Right lobe of liver (tissue), 6 donors: ENCODE measurements at places on chromosomes 12 and 14.
A peak's percentile ranks its signal among the peaks of the same experiment; 100 is the strongest.

GRCh38 chr12:127542931-127543330 is 724.0 kb upstream of the TMEM132C start:
- no peak for DNase-seq

- no peak for DNase-seq
These were observed 89.3 kb downstream of the NTN4 start for GRCh38 chr12:95701275-95701674.

DNA sequence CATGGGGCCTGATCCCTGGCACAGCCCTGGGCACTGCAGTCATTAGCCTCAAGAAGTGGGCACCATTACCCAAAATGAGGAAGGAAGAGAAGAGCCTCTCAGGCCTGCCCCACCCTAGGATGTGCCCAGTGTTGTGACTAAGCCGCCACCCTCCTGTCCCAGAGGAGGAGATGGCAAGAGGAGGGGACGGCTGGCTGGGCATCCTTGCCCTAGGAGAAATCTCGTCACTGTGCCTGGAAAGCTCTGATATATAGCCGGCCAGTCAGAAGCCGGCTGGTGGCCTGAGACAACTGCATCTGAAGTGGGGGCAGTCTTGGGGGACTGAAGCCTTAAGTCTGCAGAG is 115.2 kb downstream of the LGMN start:
- DNase-seq, result no peak

DNA sequence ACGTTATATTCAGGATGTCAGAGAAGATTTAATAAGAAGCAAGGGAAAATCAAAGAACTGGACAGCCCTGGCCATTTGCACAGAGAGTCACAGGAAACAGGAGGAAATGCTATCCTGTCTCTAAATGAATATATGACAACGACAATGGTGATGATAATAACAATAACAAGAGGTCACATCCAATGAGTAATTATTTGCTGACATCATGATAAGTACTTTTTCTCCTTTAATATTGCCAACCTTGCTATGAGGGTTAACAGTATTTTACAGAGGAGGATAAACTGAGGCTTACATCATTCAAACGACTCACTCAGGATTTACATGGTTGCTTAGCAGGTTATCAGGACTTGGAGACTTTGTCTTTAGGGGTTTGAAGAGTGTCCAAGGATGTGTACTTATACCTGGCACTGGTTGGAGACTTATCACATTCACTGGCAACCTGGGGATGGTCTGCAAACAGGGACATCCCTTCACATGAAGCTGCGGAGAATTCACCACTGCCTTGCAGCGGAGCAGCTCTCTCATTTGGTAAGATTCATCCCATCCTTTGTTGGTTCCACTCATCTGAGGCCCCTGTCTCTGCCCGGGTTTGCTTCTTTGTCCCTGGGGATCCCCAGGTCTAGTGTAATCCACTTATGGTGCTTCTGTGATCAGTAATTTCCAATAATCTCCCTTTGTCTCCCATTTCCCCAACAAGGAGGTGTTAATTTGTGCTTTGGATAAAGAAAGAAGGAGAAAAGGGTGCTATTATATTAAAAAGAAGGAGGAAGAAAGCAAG is 637.8 kb downstream of the BCL11B start:
- DNase-seq, result no peak

- no peak for DNase-seq
These were observed 1.3 kb downstream of the TMEM116 start for GRCh38 chr12:112011685-112012084.

DNA sequence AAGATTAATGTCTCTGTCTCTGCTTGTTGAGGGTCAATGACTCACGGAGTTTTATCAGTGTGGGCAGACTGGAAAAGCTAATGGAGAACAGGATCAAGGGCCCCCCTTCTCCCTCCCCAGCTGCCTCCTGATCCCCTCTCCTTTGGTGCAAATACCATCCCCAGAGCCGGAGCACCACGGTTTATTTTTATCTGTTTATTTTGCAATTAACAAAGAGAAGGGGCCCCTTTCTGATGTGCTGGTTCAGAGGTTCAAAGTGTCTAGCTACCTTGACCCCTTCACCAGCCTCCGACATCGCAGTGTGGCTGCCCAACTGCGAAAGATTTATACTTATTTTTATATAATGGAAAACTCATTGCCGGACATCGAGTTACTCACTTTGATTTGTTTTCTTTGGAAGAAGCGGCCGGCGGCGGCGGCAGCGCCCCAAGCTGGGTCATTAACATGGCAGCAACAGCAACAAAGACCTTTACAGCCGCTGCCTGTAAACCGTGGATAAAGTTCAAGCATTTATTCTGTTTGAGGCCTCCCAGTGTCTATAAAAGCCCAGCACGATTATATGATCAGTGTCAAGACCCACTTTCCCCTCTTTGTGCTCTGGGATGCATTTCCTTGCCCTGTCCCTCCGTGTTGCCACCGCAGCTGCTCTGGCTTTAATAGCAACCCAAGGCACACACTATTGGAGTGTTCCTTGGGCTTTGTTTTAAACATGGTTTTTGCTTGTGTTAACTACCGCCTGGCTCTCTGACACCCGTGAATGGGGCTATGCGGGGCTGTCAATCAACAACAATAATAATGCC is 47.4 kb upstream of the PARP11 start:
- no peak for DNase-seq

DNA sequence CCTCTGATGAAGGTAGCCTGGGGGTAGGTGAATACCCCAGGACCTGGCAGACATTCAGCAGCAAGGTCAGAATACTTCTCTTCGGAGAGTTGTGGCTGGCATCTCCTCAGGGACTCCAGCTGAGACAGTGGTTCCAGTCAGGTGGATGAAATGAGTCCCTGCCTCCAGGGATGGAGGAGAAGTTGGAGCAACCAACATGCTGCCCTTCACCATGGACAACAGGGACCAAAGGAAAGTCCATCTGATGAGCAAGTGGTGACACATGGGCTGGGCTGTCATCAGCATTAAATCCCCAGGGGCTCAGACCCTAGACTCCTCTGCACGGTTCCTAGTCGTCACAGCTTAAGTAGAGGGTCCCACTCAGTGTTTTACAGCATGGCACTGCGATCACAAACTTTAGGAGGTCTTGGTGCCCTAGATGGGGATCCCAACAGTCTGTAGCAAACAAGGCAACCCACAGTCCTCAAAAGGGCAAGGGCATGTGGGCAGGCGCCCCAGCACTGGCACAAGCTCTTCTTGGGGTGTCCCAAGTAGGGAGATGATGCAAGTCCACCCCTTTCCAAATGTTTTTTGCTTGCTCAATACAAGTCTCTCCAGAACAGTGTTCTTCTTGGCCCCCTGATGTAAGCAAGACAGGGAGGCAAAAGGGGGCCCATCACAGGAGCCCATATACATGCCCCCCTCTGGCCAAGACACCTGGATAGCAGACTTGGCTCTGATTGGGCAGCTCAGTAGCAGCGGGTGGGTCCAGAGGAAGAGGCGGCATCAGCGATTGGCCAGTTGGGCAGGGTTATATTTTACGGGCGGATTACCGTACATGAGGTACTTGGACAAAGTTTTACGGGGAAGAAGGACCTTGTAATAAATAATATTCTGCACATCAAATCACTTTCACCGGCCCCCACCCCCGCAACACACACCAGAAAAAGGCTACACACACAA is 10.8 kb upstream of the CDH24 start:
- DNase-seq, result no peak

DNA sequence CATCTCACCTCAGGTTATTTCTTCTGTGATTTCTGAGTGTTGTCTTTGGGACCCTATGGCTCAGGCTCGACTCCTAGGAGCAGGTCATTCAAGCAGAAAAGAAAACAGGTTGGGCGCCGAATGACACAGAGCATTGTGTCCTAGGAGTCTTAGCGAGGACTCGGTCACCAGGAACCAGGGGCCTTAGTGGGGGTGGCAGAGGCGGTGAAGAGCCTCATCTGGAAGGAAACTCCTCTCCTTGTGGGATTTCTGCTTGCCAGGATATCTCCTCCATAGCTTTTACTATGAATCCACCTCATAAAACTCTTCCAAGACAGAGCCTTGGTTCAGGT is 630 bp downstream of the PLEKHH1 start:
- DNase-seq, result no peak

DNA sequence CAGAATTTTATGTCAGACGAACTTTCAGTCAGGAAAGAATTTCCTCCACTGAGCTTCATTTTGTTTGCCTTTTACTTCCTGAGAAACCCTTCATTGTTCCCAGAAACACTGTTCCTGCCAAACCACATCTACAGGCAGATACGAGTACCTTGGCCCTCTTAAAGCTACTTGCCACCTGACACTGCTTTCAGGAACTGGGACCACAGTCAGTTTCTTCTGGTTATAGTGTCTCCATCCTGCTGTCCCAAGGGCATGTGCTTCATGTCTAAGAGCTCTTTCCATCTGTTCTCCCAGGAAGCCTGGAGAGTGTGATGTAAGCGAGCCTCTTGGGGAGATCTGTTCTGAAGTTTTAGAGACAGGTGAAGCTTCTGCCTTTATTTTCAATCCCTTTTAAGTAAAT is 161.7 kb upstream of the PLEKHA5 start:
- DNase-seq, result no peak

- DNase-seq, result no peak
These were observed 46.3 kb downstream of the PPP2R5E start for GRCh38 chr14:63496837-63497400.

- no peak for DNase-seq
These were observed 785.1 kb downstream of the DIO2 start for GRCh38 chr14:79426103-79426755.

DNA sequence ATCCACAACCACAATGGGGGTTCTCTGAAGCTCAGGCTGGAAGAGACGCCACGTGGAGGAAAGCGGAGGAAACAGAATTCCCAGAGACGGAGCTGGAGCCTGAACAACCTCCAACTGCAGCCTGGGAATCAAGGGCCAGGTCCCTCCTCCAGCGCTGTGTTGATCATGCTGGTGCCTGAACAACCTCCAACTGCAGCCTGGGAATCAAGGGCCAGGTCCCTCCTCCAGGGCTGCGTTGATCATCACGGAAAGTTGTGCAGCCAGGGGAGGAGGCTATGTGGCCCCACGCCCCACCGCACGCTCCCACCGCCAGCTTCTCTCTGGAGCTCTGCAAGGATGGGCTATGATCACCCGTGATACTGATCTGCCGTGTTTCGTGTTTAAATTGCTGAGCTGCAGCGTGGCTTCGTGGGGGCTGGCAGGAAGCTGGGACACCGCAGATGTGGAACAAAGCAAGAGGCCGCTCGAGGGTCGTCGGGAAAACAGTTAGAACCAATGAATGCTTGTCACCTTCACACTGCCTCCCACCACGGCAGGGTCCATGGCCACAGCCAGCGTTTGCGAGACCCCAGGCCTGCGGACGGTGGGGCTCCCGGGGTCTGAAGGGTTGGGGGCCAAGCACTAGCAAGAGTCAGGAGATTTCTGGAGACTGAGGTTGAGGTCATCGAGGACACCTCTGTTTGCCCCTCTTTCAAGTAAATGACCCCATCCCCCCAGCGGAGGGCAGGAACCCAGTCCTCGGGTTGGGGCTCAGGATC is 51.8 kb upstream of the FBRSL1 start:
- DNase-seq, result no peak

DNA sequence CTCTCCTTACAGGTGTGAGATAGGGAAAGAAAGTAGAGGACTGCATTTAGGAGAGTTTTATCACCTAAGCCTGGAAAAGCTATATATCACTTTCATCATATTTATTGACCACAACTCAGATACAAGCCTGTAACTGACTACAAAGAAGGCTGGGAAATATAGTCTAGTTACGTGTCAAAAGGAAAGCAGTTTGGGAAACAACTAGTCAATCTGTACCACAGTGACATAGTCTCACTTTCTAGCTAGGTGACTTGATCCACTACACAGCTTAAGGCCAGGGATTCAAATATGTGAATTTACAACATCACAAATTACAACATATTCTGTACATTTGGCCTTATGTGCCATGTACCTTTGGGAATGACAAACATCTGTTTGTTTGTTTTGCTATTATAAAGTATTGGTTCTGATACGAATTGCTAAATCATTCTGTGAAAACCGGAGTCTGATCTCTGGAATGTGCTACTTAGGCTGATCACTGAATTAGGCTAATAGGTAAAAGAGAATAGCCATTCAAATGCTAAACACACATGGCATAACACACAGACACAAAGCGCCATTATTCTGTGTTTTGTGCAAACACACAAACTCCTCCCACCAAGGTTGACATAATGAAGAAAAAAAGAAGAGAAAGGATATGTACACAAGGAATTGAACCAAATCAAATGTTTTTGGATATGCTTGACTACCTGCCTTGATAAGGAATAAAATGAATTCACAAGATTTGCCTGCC is 279.8 kb downstream of the DUSP6 start:
- no peak for DNase-seq

GRCh38 chr12:74043343-74043742 is 494.3 kb upstream of the ATXN7L3B start:
- no peak for DNase-seq

DNA sequence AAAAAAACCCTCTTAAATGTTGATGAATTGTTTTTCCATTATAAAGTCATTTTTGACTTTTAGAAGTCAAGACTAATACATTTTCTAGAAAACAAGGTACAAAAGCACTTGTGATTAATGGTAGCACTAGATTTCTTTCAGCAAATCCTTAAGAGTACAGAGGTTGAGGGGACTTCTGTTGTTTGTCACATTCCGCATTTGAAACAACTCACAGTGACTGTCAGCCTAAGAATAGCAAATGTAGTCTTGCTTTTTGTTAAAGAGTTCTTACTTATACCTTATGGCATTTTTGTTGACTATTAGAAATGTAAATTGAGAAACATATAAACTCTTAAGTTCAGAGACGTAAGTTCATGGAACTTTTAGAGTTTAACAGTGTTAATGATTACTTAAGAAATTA is 16.4 kb downstream of the YARS2 start:
- DNase-seq, result no peak

DNA sequence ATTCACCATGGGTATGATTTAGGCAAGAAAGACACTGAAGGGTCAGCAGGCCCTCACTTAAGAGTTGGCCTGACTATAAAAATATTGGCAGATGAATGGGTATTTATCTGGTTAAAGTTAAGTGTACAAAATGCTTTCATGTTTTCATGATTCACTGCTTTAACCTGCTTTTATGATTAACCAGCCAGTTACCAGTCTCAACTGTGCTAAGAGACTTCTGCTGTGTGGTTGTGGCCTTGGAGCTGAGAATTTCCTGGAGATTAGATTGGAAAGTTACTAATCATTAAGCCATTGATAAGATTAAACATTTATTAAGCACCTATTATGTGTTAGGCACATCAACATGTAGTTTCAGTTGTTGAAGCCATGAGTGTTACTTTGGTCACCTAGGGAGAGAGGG is 68.9 kb downstream of the RASSF8 start:
- DNase-seq, result no peak

- peak; percentile 86 for DNase-seq
These were observed 843 bp upstream of the NUAK1 start for GRCh38 chr12:106139422-106140171.

DNA sequence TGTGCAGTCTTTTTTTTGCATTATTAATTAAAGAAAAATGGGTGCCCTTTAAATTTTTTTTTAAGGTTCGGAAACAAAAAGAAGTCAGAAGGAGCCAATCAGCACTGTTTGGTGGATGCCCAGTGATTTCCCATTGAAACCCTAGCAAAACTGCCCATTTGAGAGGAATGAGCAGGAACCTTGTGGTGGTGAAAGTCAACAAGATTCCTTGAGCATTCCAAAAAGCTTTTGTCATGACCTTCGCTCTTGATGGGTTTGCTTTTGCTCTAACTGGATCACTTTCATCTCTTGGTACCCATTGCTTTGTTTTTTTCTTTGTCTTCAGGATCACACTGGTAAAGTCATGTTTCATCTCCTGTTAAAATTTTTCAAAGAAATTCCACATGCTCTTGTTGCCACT is 54.1 kb downstream of the ADIPOR2 start:
- DNase-seq, result no peak

GRCh38 chr14:89343356-89343755 is 73.7 kb downstream of the FOXN3 start:
- no peak for DNase-seq
